AG10803 (cell line): ENCODE measurements at places on chromosomes 5 and 9.

- DNase-seq = peak; percentile 77
Measured at GRCh38 chr5:135977375-135977928, 22.7 kb upstream of the LECT2 start.

DNA sequence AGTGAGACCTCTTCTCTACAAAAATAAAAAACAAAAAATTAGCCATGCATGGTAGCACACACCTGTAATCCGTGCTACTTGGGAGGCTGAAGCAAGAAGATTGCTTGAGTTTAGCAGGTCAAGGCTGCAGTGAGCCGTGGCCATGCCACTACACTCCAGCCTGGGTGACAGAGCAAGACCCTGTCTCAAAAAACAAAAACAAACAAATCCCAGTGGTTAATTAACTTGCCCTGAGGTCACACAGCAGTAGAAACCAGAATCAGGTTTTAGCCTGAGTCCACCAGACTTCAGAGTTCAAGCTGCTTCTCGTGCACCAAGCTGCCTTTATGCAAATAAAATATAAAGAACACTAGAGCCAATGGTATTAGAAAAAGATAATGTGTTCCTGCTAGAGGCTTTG is 169.7 kb downstream of the GOLPH3 start:
- no peak for DNase-seq

GRCh38 chr5:7415123-7415522 is 19.2 kb downstream of the ADCY2 start:
- DNase-seq = no peak

DNA sequence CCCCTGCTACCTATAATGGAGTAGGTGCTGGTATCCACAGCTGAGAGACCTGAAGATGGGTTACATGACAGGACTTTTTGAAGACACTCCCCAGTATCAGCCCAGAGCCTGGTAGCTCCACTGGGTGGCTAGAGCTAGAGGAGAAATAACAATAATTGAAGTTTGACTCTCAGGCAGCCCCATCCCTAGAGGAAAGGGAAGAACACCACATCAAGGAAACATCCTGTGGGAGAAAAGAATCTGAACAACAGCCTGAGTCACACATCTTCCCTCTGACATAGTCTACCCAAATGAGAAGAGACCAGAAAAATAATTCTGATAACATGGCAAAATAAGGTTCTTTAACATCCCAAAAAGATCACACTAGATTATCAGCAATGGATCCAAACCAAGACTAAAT is 432.1 kb downstream of the CDH18 start:
- DNase-seq = no peak

GRCh38 chr9:72951520-72952380 is 1.1 kb downstream of the ALDH1A1 start:
- no peak for DNase-seq

- no peak for DNase-seq
Measured at GRCh38 chr5:8241558-8241957, 372.6 kb downstream of the MTRR start.

- DNase-seq = peak; percentile 93
Measured at GRCh38 chr5:67301285-67301903, 104.8 kb upstream of the CD180 start.
